ENCODE measurements at places on chromosomes 5 and 9.

- no peak for DNase-seq
These were observed 37.2 kb downstream of the MARVELD2 start for GRCh38 chr5:69451941-69452647.

DNA sequence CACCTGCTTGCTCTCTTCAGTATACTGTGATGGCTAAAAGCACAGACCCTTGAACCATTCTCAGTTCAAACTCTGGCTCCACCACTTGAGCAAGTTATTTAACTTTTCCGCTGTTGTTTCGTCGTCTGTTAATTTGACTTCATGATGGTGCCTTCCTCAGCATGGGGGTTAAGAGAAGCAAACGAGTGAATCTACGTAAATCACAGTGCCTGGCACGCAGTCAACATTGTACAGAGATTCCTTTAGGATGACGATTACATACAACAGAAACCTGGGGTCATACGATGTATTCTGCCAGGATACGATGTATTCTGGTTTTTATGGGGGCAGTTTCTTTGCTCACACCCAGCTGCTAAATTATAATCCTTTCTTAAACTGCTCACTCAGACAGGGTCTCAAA is 515.6 kb downstream of the CCDC171 start:
- DNase-seq: no peak

DNA sequence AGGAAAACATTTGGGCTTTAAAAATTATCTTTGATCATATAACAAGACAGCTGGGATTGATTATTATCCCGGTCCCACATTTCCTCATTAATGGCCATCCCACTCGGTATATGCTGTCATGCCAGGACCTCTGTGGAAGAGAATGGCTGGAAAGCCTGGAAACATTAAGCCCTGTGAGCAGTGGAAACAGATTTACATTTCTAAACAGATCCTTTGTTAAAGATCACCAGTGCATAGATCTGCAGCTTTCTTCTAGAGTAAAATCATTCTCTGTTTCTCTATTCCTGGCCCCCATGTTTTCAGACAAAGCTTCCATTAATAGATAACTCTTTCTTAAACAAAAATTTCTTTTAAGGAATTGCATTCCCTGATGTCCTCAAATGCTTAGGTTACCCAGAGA is 152.2 kb downstream of the CAVIN4 start:
- no peak for DNase-seq

GRCh38 chr9:95494022-95494415 is 22.8 kb downstream of the PTCH1 start:
- DNase-seq: no peak
